Neuronal stem cell (in vitro differentiated cells): ENCODE measurements at places on chromosomes 5 and 9.
A peak's percentile ranks its signal among the peaks of the same experiment; 100 is the strongest.

GRCh38 chr5:15440434-15440833 is 59.5 kb upstream of the FBXL7 start:
- DNase-seq = no peak

GRCh38 chr9:16100537-16101091 is 547.8 kb downstream of the CCDC171 start:
- DNase-seq = no peak

DNA sequence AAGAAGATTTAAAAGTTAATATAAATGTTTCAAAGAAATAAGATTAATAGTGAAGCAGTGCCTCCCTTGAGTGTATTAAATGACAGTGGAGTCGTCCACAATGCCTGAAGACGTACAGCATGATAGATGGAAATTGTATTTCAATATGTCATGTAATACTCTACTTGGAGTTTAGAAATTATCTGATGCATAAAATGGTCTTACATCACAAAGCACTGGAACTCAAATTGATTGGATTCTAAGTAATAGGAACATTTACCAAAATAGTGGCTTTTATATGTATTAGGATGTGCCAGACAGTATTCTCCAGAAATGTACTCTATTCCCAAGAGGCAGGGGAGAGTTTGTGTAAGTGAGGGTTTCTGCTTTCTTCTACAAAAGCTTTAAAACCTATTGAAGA is 49.4 kb downstream of the CDH10 start:
- no peak for DNase-seq

DNA sequence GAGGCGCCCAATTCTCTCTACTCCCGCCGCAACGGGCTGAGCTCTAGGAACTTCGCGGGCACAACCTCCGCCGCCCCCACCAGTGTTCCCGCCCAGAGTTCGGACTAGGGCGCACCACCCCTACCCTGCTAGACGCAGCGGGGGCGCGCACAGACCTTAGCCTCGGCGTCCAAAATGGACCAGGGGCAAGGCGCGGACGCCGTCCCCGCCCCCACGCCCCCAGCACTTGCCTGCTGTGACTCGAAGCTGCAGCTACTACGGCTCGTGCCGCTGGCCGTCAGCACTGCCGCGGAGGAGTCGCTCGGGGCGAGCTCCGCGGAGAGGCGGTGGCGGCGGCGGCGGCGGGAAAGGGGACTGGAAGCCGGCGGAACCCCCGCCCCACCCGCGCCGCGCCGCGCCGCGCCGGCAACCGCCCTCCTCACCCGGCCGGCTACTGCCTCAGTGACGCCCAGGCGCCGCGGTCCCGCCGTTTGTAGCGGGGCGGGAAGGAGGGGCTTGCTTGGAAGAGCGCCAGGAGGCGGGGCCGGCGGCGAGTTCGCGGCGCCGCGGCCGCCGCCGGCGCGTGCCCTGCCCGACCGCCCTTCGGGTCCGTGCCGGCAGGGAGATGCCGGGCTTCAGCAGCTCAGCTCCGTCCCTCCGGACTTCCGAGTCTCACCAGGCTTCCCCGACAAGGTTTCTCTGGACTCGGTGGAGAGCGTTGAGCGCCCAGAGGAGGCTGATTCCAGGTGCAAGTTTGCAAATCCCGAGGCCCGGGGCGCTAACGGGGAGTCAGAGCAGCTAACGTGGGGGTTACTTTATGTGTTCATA is 4.5 kb downstream of the ELAVL2 start:
- peak; percentile 61 for DNase-seq

GRCh38 chr5:167814828-167815227 is 476.6 kb upstream of the WWC1 start:
- no peak for DNase-seq

DNA sequence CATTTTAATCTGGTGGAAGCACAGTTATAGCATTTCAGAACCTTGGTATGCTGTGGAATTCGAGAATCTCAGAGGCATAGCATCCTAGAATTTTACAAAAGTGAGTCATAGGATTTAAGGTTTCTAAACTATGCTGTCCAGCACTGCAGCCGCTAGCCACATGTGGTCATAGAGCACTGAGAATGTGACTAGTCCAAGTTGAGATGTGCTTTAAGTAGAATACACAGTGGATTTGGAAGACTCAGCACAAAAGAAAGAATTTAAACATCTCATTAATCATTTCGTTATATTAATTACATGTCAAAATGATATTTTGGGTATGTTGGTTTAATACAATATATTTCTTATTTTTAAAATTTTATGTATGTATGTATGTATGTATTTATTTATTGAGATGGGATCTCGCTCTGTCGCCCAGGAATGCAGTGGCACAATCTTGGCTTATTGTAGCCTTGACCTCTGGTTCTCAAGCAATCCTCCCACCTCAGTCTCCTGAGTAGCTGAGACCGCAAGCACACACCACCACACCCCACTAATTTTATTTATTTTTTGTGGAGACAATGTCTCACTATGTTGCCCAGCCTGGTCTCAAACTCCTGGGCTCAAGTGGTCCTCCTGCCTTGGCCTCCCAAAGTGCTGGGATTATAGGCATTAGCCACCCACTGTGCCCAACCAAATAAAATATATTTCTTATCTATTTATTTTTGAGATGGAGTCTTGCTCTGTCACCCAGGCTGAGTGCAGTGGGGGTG is 20.4 kb upstream of the RPS14 start:
- DNase-seq = no peak

DNA sequence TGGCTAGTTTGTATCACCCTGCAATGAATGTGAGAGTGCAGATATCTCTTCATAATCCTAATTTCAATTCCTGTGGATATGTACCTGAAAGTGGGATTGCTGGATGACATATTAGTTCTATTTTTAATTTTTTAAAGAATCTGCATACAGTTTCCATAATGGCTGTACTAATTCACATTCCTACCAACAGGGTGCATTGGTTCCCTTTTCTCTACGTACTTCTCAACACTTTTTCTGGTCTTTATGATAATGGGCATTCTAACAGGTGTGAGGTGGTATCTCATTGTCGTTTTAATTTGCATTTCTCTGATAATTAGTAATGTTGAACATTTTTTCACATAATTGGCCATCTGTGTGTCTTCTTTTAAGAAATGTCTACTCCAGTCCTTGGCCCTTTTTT is 927.5 kb downstream of the DTWD2 start:
- no peak for DNase-seq
